Activated CD4-positive, alpha-beta memory T cell treated with anti-CD3 and anti-CD28 coated beads for 36 hours (primary cell): ENCODE measurements at places on chromosomes 2 and 18.
A peak's percentile ranks its signal among the peaks of the same experiment; 100 is the strongest.

DNA sequence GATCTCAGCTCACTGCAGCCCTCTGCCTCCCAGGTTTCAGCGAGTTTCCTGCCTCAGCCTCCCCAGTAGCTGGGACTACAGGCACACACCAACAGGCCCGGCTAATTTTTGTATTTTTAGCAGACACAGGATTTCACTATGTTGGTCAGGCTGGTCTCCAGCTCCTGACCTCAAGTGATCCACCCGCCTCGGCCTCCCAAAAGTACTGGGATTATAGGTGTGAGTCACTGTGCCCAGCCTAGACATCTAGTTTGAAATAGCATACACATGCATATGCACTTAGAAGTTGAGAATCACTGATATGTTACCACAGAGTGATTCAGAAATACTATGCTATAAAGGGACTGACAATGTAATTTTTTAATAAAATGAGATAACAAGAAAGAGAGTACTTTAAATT, 69.8 kb upstream of the CDKL4 start:
- DNase-seq = no peak

DNA sequence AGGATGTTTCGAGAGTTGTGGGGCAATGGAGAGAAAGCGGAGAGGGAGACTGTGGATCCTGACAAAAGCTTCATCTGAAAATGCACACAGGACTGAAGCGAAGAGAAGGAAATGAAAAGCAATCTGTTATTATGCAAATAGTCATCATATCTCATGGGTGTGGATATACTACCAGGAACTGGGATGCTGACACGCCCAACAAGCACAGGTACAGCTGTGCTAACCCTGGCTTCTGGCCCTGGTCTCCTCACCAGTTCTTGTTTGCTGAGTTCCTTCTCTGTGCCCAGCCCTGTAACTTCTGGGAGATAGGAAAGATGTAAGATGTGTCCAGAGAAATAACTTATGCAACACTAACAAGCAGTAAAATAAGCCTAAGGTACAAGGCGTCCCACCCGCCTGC, 358.8 kb downstream of the CMPK2 start:
- no peak for DNase-seq

GRCh38 chr2:215499331-215499730, 63.5 kb upstream of the FN1 start:
- no peak for DNase-seq

- DNase-seq = peak; percentile 76
These were observed 3.5 kb downstream of the NDUFA10 start for GRCh38 chr2:240021488-240022104.

DNA sequence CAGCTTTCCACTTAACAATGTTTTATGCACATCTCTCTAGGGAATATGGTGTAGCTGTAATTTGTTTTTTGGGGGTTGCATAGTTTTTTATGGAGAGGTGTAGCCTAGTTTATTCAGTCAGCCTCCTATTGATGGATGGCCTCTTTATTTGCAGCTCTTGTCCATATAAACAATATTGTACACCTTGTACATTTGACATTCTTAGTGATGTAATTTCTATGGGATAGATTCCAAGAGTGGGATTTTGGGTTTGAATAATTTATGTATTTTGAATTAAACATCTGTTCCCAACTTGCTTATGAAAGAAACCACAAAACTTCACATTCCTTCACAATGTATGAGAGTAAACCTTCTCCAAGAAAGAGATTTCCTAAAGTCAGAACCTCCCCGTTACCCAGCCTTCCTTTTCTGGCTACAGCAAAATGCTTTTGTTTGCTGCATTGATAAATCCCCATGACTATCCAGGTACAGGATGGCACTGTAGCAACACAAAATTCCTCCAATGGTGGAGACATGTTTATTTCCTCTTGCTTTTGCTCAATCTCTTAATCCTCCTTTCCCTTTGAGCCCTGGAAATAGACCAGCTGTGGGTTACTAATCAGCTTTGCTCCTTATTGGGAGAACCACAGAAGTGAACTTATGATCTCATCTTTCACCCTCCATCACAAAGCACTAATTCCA, 58.4 kb upstream of the GALR1 start:
- no peak for DNase-seq

DNA sequence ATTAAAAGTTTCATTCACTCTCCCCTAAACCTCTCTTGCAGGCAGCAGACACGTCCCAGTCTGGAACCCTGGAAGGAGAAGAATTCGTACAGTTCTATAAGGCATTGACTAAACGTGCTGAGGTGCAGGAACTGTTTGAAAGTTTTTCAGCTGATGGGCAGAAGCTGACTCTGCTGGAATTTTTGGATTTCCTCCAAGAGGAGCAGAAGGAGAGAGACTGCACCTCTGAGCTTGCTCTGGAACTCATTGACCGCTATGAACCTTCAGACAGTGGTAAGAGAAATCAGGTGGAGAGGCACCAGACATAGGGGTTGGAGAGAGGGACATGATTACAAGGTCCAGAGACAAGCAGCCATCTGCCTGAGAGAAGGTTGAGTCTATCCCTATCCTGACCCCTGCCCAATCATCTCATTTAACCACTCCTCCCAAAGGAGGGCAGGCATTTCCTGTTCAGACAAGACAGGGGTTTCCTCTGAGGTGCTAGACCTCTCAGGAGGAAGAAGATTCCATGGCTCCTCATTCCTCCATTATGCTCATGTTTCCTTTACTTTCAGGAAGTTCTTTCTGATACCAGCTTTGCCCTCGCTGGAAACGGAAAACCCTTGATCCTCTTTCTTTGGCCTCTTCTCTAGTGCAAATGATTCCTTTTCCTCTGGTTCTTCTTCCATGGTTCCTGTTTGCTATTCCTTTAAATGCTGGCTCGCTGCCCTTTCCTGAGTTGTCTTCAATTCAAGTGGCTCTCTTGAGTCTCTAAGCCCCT, 15.1 kb downstream of the PLCD4 start:
- no peak for DNase-seq

DNA sequence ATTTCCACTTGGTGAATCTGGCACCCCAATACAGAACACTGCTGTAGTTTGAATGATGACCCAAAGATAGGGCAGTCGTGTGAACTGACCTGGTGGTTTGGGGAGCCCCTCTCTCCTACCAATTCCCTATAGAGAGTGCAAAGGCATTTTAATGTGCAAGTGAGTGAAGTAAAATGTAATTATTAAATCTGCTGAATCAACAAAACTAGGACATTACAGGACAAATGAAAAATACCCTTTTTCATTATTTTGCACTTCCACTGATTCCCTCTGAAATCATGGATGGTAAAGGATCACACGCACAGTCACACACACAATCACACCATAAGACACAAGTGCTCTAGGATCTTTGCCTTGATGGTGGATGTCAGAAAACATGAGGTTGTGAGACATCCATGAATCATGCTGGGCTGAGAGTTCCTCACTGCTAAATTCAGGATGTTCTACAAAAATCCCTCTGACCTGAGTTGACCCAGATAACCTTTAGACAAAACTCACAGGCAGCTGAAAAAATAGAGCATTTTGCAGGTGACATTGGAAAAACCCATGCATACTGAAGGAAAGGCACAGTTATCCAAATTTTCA, 197.4 kb downstream of the FBXO15 start:
- no peak for DNase-seq

DNA sequence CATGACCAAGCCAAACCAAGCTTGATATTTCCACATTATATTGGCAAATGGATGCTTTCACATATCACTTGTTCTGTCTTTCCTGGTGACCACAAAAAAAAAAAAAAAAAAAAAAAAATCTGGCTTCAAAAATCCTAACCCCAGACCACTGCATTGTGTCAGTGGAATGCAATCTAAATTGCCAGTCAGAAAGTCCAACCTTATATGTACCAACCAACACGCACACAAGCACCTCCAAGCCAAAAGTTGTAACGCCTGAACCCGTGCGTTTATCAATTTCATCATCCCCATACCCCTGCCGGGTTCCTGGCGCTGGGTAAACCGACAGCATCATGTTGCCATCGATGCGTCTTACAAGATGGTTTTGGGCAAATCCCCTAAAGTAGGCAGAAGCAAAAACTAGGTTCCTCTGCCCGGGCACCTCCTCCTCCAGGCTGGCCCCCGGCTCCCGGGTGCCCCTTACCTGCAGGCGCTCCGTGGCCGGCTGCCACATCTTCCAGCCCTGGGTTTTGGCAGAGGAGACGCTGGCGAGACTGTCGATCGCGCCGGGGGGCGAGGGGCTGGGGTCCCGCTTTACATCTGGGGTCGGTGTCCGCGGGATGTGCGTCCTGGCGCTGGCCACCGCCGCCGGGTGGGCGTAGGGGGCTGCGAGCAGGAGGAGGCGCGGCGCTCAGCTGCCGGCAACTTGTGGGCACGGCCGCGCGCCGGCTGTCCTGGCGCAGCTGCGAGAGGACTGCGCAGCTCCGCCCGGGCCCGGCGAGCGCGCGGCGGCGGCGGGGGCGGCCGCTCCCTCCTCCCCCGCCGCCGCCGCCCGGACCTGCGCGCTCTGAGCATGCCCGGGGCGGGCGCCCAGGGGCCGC, at the start of gene PID1:
Gene PID1, minus strand, starts transcription at position 737 of the 860 bp plus-strand sequence. Its CDS starts 244 bp downstream, at position 493.
- DNase-seq = no peak

DNA sequence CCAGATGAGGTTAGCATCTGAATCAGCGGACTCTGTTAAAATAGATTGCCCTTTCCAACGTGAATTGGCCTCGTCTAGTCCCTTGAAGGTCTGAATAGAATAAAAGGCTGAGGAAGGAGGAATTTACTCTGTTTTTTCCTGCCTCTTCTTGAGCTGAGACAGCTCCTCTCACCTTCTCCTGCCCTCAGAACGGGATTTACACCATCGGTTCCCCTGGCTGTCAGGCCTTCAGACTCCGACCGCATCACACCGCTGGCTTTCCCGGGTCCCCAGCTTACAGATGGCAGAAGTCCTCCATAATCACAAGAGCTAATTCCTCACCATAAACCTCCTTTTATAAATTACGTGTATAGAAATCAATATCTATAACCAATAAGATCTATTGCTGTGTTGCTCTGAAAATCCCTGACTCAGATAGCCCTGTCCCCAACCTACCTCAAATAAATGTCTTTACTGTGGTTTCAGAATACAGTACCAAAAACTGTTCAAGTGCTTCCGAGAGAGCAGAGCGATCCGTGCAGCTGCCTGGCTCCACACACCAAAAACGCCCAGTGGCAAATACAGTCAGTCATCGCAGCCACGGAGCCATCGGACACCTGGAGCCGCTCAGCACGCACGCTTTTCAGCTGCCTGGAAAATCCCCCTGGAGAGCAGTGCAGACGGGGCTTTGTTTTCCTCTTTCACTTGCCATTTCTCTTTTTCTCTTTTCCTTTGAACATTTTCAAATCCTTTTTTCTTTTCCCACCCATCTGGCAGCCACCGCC, 196.9 kb downstream of the NRP2 start:
- no peak for DNase-seq

GRCh38 chr2:18299423-18300212, 260.8 kb downstream of the RDH14 start:
- no peak for DNase-seq

- no peak for DNase-seq
These were observed 5.7 kb downstream of the CYP26B1 start for GRCh38 chr2:72141881-72142451.

- peak; percentile 31 for DNase-seq
These were observed 163.2 kb upstream of the TWIST2 start for GRCh38 chr2:238684362-238685326.

DNA sequence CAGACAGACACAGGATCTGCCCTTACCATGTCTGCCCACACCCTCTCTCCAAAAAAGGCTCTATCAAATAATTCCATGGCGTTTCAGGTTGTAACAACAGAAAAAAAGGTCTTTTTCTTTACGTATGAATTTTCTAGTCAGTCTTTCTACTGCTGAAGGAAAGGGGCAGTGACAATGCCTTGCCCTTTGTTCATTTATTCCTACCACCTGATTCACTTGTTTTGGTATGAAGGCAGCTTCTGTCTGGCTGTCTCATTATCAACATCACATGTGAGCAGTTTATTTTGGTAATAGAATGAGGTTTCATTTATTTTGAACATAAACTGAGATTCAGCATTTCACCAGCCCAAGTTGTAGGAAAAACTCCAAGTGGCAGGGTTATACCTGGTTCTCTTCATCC, 94.3 kb upstream of the KLF7 start:
- no peak for DNase-seq

GRCh38 chr2:74029714-74030397, 45.1 kb downstream of the TET3 start:
- no peak for DNase-seq

GRCh38 chr2:241272303-241273209, 42.9 kb downstream of the HDLBP start:
- DNase-seq = peak; percentile 54

GRCh38 chr2:229231328-229231868, 39.7 kb downstream of the PID1 start:
- DNase-seq = no peak
